ENCODE measurements at places on chromosomes 11 and 22.

DNA sequence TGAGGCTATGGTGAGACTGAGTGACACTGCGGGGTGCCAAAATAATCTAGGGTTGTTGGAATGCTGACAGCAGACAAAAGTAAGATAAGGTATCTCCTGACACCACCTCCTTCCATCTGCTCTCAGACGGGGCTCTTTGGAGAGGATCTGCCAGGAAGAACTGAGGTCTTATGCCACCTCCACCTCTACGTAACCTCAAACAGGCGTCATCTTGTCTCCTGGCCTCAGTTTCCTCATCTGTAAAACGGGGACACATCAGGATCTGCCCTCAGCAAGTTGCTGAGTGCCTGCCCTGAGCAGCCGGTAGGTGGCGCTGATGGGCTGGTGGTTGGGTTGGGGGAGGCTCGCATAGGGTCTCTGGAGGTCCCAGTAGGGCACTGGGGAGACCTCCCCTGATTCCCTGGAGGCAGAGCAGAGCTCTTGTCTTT lies 1.7 kb upstream of the MYEOV start:
- DNase-seq = no peak

DNA sequence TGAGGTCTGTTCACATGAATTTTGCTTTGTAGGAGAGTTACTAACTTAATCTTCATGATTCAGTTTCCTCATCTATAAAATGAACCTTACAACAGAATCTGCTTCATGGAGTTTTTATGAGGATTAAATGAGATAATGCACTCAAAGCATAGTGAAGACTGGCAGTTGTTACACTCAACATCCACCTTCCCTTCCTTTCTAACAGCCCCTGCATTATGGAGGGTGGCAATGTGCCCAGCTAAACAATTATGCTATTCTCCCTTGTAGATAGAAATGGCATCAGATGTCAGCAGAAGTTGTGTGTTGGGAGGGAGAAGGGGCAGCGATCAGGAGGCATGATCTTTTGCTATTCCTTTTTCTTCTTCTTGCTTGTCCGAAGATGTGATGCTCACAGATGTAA lies 6.5 kb downstream of the POU2AF1 start:
- DNase-seq = no peak

- no peak for DNase-seq
Observed at GRCh38 chr22:41240377-41241132, at the start of gene CHADL. CHADL (minus strand) TSS chr22:41240931; CDS start chr22:41240881, 50 bp downstream.

DNA sequence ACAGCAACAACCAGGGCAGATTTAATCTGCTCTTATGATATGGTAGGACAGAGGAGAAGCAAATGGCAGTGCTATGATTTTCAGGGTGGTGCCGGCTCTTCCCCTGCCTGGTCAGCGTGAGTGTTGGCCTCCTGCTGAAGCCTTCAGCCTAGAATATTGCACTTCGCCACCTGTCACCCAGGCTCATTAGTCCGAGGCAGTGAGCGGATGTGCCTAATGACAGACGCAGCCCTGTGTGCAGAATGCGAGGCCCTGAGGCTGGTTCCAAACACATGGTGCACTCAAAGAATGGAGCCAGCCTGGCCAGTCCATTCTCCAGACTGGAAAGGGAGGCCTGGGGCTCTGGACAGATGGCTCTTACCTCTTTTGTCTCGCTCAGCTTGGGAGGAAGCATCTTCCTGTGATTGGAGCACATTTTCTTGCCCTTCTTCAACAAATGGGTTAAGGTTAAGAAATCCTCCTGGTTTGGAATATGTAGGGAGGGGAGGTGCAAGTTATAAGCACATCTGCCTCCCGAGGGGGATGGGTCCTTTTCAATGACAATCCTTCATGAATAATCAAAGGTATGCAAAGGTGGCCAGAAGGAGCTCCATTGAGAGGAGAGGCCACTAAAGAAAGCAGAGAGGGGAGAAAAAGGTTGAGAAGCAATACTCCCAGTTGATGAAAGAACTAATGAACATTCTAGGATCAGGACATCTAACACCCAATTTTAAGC lies 39.7 kb upstream of the GALNT18 start:
- no peak for DNase-seq

DNA sequence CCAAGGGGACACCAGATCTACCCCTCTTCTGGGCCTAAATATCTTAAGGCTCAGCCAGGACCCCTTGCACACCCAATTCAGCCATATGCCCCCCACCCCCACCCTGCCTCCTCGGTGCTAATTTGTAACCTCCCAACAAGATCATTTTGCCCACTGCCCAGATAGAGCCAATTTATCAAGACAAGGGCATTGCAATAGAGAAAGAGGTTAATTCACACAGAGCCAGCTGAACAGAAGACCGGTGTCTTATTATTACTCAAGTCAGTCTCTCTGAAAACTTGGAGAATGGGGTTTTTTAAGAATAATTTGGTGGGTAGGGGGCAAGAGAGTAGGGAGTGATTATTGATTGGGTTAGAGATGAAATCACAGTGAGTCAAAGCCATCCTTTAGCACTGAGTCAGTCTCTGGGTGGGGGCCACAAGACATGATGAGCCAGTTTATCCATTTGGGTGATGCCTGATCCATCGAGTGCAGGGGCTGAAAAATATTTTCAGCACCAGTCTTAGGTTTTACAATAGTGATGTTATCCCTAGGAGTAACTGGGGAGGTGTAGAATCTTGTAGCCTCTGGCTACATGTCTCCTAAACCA lies 9.9 kb upstream of the CAPN5 start:
- no peak for DNase-seq

DNA sequence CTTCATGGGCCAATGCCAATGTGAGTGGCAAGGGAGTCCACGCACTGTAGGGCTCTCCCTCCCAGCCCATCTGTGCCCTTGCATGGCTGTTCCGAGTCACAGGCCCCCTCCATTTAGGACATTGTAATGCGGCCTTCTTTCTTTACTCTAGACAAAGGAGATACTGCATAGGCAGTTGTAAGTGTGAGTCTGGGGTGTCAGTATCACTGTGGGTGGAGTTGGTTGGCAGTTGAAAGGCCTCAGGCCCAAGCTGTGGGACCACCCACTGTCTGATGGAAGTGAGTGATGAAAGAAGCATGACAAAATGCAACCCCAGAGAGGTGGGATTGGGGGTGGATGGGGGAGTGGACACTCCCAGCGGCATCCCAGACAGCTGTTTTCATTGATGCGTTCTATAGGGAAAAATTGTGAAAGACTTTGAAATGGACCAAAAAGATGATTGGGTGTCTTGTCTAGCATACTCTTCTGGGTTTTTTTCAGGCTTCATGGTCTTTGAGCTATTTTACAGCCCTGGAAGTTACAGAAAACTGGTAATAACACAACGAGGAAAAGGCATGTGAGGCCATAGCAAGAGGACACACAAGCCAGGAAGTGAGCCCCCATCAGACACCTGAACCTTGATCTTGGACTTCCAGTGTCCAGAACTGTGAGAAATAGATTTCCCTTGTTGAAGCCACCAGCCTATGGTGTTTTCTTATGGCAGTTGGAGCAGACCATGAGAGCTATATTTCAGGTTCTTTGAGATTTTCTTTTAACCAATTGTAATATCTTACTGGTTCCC lies 114.6 kb downstream of the NECTIN1 start:
- DNase-seq = no peak

DNA sequence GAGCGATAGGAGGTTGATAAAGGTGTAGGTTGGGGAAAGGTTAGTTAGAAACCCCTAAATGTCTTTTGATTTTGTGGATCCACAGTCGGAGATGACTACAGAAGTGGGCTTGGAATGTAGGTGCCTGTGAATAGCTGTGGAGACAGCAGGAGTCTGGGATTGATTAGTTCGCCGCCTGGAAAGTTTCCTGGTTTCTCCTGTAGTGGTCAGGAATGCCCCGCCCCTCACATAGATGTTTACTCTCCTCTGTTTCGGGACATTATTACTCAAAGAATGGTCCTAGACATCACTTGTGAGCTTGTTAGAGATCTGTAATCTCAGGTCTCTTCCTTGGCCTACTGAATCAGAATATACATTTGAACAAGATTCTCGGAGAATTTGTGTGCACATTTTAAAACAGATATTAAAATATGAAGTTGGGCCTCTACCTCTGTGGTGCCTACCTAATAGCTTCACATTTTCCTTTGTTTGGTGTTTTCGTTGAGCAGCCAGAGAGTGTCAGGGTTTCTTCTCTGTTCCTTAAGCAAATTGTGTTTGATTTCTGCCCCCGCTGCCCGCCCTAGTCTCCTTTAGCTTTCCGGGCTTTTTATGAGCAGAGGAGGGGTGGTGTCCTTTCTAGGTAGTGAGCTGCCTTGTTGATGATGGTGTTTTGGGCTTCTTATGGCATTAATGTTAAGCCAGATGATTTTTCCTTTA lies 89.4 kb downstream of the PPP6R3 start:
- DNase-seq = peak; percentile 52

GRCh38 chr22:39498368-39498767 lies 3.7 kb upstream of the MIEF1 start:
- no peak for DNase-seq

DNA sequence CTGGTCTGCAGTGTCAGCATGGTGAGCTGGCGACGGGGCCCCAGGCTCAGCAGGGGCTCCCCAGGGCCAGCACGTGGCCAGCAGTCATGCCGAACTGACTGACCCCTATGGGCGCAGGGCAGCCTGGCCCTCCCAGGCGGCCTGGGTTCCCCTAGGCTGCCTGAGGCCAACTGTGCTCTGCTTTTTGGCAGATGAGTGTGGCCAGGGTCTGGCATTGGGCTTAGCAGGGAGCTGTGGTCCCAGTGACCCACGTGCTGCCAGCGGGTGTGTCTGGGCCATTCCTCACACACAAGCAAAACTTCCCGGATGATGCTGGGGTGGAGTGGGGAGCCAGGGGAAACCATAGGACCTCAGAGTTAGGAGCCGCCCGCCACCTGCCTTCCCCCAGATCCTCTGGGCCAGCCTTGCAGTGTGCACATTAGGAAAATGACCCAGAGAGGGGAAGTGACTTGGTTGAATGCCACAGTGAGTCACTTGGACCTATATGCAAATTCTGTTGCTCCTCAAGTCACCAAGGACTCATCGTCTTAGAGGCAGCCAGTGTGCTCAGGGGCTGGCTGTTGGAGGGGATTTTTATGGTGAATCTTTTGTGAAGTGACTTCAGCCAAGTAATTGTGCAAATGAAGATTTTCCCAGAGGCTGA lies 6.5 kb downstream of the ADORA2A start:
- peak; percentile 50 for DNase-seq

- DNase-seq = no peak
Observed at GRCh38 chr11:54930930-54931329, 224.3 kb downstream of the OR4A5 start.

DNA sequence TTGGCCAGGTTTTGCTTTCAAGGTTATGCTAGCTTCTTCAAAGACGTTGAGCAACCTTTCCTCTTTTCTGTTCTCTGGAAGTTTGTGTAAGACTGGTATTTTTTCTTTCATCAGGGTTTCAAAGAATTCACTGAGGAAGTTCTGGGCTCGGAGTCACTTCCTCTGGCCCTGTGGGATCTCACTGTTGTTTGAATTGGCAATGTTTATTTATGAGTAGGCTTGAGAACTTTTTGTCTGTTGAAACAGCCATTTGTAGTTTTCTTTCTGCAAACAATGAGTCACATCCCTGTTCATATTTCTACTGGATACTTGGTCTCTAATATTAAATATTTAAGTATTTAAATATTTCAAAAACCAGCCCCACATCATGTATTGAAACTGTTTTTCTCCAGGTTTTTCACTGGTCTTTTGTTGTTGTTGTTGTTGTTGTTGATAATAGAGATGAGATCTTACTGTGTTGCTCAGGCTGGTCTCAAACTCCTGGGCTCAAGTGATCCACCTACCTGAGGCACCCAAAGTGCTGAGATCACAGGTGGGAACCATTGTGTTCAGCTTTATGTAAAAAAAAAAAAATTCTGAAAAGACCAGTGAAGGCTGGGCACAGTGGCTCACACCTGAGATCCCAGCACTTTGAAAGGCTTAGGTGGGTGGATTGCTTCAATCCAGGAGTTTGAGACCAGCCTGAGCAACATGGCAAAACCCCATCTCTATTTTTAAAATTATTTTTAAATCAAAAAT lies 26.9 kb downstream of the SUSD2 start:
- peak; percentile 96 for DNase-seq

- no peak for DNase-seq
Observed at GRCh38 chr11:72209101-72209500, 7.5 kb upstream of the FOLR2 start.

- DNase-seq = no peak
Observed at GRCh38 chr11:71330996-71331395, 78.6 kb upstream of the SHANK2 start.

DNA sequence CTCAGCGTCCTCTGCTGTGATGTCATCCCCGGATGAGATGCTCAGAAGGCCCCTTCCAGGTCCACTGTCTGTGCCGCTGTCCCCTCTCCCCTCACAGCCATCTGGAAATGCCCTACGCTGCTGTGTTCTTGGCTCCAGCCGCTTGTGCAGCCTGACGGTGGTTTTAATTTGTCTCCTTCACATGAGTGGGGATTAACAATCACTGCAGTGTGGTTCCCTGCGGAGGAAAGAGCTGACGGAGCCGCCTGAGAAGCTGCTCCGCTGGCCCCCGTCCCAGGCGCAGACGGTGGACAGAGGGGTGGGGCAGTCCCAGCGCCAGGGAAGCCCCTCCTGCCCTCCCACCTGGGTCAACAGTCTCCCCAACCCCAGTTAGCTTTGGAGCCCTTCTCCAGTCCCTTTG lies 67.5 kb upstream of the PHF21B start:
- DNase-seq = no peak

- DNase-seq = no peak
Observed at GRCh38 chr11:67639438-67639859, at the start of gene TBX10. TBX10 (minus strand) TSS chr11:67639763; CDS start chr11:67639472, 291 bp downstream.

DNA sequence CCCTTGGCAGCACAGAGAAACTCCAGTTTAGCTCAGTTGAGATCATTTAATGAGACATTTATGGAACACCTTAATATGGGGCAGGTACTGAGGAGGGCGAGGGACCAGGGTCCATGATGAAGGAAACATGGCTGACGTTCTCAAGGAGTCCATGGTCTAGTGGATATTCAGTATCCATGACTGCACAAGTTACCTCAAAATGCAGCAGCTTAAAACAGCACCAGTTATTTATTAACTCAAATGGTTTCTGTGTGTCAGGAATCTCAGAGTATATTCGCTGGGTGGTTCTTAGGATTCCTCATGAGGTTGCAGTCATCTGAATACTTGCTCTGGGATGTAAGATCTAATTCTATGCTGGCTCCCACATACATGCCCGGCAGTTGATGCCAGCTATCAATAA lies 346.8 kb downstream of the LARGE1 start:
- no peak for DNase-seq

DNA sequence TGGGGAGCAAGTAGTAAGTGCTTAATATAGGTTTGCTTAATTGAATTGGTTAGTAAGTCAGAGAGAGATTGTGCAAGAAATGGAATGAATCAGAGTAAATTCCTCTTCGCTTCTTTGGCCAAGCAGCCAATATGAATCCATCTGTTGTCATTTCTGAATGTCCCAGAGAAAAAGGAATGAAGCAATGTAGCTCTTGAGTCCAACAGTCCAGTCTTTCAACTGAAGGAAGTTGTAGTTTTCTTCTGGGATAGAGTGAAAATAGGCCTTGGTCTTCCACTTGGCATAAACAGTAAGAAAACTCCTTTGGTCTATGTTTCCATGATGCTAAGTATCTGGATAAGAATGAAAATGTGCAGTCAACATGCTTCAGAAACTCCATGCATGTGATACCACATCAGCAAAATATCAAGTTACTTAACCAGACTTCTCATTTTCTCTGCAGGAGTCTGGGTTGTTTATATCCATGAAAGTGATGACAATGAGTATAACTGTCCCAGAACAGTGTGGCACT lies 1.8 kb upstream of the FIBIN start:
- peak; percentile 89 for DNase-seq

GRCh38 chr11:128734103-128734831 lies 40.4 kb downstream of the FLI1 start:
- no peak for DNase-seq

Measured in fibroblast of skin of scalp (primary cell).